ENCODE measurements at places on chromosomes 1 and 21. TPM values are rescaled to one million over a fixed set of nuclear protein-coding genes. Genes with fewer than 3 reads are reported as not detected.

Gene RFX5
- total RNA-seq: 22.9 TPM

Gene ITLN2
- total RNA-seq: not detected

Gene TNFRSF1B
- total RNA-seq: 53.4 TPM

Gene LDLRAD1
- total RNA-seq: not detected

Gene LEFTY2
- total RNA-seq: 6.1 TPM

Gene PRAMEF14
- total RNA-seq: not detected

Gene DEGS1
- 119 TPM for total RNA-seq

GRCh38 chr1:180935326-180936109 lies 22.8 kb downstream of the KIAA1614 start:
- DNase-seq: no peak

- DNase-seq: no peak
Measured at GRCh38 chr1:168640836-168641235, 64.4 kb downstream of the XCL1 start.

DNA sequence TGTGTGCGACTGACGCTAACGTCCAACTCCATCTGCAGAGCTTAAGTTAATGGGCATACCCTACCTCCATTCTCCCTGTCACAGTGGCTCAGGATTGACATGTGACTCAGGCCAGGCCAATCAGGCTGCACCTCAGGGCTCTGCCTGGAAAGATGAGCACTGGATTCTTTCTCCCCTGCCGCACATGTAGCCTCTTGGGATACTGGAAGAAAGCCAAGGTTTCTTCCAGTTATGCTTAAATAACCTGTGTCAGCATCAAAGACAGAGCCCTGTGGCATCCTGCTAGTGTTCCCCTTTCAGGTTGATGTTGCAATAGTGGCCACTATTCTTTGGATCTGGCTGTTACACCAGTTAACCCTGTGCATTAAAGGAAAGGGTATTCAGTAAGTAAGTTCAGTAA lies 55.0 kb upstream of the SYT6 start:
- no peak for DNase-seq

DNA sequence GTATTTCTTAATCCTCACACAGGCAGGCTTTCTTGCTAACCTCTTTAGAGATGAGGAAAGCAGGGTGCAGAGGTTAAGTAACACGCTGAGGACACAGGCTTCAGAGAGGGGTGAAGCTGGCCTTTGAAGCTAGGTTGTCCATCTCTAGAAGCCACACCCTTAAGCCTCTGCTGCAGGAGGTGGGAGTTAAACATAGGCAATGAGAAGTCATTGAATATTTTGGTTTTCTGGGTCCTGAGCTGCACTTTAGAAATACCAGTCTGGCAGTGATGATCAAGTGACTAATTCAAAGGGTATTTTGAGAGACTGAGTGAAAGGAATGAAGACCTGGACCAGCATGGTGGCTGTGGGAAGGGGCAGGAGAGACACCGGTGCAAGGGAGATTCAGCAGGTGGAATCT lies 9.9 kb downstream of the KCNJ15 start:
- DNase-seq: no peak

DNA sequence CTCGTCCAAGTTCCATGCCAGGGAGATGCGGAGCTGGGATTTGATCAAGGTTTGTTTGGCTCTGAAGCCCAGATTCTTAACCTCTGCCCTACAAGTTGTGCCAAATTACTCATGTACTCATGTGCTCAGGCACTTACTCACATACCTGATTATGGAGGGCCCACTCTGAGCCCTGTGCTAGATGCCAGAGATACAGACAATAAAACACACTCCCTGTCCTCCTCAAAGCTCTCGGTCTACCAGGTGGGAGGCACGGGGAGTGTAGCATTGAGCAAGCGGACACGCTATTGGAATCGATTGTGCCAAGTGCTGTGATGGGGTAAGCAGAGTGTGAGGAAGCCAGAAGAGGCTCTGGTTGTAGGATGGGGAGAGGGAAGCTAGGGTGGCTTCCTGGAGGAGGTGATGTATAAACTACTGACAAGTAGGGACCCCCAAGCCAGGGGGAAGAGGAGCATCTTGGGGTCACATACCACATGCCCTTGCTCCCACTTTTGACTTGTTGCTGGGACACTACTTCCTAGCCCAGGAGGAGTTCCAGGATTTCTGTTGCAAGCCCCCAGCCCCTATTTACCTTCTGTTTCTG lies 49.8 kb upstream of the IFNLR1 start:
- peak; percentile 72 for DNase-seq

GRCh38 chr1:232767305-232768074 lies 37.7 kb upstream of the MAP10 start:
- DNase-seq: peak; percentile 89

DNA sequence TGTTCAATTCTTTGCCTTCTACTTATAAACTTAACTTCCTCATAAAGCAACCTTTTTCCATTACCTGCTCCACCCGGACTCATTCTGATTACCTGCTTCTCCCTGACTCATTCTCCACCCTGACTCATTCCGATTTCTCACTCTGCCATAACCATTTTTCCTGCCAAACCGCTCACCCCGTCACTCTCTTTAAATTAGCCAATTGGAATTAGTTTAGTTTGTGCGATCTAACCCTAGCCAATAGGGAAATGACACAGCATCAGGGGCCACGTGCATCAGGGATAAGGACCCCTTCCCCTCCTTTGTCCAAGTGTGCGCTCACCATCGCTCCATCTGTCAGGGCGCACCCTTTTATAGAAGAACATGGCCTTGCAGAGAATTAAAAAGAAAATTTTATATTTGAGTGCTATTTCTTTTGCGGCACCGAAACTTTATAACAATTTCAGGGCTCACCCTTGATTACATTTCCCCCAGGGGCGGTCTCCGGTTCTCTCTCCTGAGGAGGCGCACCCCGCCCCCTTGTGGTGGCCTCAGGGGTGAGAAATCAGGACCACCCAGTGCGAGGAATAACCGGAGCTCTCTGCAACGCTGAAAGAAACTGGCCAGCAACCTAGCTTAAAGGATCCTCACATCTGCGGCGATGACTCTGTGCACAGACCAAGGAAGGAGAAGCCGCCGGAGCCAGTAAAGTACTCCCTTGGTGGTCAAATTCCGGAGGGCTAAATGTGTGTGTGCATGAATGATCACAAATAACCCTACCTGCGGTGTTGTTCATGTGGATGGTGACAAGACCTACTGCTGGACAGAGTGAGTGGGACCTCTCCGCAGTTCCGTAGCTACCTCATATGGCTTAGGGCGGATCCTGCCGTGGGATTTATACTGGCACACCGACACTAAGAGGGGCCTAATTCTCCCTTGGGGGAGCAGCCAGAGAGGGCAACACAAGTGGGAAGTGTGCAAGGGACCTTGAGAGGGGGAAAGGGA lies 30.3 kb upstream of the CBR3 start:
- peak; percentile 32 for DNase-seq

GRCh38 chr1:201383647-201384405 lies 6.3 kb upstream of the TNNT2 start:
- DNase-seq: no peak

- DNase-seq: no peak
Measured at GRCh38 chr1:36175137-36176095, 19.5 kb downstream of the MAP7D1 start.

DNA sequence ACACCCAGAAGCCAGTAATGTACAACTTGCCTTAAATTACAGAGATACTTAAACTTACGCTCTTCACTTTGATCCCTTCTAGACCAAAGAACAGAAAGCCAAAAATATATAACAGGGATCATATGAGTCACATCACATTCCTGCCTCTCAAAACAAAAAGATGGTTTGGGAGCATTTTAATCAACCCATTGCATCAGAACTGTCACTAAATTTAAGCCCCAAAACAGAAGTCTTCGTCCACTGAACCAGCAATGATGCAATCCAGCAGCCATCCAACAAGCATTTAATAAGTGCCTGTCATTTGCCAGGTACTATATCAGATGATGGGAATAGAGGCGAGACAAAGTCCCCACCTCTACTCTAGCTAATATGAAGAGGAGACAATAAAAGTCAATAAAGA lies 42.7 kb upstream of the GLIS1 start:
- DNase-seq: no peak

DNA sequence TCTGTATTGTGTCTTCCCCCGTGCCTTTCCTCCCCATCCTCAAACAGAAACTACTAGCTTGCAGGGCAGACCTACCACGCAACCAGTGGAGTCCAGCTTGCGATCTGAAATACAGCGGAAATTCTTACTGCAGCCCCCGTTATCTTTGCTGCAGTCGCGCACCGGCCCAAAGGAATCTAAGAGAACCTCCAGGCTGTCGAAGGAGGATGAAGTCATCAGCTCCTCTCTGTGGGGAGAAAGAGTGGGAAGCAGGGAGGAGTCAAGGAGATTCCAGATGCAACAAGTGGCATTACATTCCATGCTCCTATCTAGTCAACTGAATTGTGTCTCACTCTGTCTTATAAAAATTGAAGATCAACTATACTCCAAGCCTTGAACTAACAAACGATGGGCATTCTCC lies 206.9 kb downstream of the ASTN1 start:
- no peak for DNase-seq

DNA sequence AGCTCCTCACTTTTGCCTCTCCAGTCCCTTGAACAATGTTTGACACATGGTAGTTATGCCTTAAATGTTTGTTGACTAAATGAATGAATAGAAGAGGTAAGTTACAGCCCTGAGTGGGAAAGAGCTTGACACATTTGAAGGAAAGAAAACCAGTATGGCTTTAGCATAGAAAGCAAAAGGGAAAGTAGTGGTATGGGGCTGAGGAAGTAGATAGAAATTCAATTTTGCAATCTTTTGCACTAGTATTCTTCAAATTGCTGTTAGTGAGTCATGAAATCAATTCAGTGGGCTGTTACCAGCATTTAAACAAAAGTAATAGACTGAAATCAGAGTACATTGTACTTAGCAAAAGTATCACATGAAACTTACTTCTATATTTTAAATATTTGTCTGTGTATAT lies 21.1 kb downstream of the PLA2G4A start:
- no peak for DNase-seq

DNA sequence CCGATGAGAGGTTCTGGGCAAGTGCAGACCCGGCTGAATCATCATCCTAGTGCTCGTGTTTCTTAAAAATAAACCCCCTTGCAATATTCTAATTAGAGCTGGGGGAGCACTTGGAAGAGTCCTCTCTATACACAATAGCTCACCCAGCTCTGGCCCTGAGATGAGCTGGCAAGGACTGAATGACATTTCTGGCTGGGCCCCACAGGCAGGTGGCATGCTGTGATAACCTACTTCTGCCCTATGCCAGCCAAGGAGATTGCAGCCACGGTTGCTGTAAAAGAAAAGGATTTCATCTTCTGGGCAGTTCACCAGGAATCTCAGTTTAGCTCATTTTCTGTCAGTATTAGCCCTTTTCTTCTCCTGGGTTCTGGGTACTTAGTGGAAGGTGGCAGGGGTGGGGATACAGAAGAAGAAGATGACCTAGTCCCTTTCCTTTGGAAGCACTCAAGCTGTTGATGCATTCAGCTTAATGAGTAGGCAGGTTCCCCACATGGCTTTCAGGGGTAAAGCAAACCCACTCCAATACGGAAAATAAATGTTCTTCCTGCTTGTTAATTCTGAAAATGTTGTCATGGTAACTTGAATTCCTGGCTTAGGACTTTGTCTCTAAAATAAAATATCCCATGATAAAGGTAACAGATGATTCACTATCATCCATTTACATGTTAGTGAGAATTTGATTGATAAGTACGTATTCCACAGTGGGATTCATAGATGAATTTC lies 32.2 kb downstream of the VASH2 start:
- no peak for DNase-seq

GRCh38 chr1:9766759-9767442 lies 56.9 kb downstream of the CLSTN1 start:
- DNase-seq: no peak

- no peak for DNase-seq
Measured at GRCh38 chr1:8512504-8512903, 194.6 kb downstream of the SLC45A1 start.

- DNase-seq: no peak
Measured at GRCh38 chr1:234950598-234950997, 178.0 kb downstream of the TOMM20 start.

DNA sequence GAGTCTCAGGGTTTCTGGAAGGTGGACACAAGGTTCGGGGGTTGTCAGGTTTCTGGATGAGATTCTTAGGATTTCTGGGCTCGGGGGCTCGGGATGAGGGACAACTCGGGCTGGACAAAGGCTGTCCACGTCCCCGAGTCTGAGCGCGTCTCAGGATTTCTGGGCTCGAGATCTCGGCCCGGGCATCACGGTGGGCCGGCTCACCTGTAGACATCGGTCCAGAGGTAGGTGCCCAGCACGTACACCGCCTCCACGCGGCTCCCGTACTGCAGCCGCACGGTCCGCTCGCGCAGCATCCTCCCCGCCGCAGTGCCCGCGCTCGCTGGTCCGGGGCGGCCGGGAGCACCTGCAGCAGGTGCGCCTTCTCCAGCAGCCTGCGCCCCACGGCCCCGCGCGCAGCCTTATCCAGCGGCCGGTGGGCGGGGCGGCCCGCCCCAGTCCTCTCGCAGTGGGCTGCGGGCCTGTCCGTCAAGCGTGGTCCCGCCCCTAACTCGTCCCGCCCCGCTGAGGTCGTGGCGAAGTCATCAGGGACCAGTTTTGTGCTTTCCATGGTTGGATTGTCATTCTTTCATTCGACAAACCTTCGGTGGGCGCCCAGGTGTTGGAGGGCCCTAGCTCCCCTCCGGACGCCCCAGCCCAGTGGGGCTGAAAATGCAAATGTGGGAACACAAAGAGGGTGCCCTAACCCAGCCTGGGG lies at the start of gene PADI2:
Gene PADI2, minus strand, starts transcription at position 376 of the 697 bp plus-strand sequence. Its CDS starts 80 bp downstream, at position 296.
- DNase-seq: no peak

GRCh38 chr1:222028116-222028515 lies 286.2 kb upstream of the DUSP10 start:
- DNase-seq: no peak

GRCh38 chr1:55468142-55468795 lies 253.1 kb upstream of the USP24 start:
- no peak for DNase-seq

- DNase-seq: peak; percentile 91
Measured at GRCh38 chr1:181112071-181112929, 23.8 kb downstream of the IER5 start.

DNA sequence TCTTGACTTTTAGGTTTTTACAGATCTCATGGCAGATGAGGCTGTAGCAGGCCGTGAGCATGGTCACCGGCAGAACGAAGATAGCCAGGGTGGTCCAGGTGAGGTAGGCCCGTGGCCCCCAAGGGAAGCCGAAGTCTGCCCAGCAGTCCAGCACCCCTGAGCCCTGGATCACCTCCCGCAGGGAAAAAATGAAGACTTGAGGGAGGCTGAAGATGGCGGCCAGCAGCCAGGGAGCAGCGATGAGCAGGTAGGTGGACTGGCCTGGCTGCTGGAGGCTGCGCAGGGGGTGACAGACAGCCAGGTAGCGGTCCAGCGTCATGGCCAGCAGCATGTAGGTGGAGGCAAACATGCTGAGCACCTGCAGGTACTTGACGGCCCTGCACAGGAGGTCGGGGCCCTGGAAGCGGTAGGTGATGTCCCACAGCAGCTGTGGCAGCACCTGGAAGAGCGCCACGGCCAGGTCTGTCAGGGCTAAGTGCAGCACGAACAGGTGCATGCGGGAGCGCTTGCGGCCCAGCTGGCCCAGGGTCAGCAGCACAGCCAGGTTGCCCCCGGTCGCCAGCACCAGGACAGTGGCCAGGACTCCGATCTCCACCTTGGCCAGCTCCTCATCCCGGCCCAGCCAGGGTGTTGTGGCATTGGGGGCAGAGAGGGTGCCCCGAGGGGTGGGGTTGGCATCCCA lies 856 bp downstream of the AVPR1B start:
- no peak for DNase-seq

Measured in uterus (tissue), 4 donors.